Stimulated activated CD4-positive, alpha-beta T cell treated with anti-CD3 and anti-CD28 coated beads, Interleukin-15, amount 100 ng/mL, for 48 hours (primary cell): ENCODE measurements at places on chromosomes 2 and 18.

GRCh38 chr2:117273009-117273671, 541.4 kb upstream of the DDX18 start:
- no peak for DNase-seq

- DNase-seq: no peak
These were observed 652.0 kb downstream of the PLCL1 start for GRCh38 chr2:198456418-198456817.

DNA sequence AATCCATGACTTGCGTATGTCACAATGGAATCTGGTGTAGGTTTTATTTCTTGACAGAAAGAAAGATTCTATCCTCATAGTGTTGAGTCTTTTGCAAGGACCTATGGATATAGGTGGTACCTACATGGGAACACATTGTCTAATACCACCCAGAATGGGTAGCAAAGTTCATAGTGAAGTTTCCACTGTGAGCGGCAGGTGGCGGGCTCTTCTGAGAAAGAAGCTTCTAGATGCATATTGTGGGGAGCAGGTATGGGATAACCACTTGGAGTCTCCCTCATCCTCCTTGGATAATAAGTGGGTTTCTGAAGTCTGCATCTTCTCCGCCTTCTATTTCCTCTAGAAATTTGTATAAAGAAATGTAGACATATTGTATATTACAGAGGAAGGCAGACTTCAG, 44.9 kb downstream of the LINC00305 start:
- DNase-seq: no peak

GRCh38 chr2:52572469-52572894, 1195.1 kb upstream of the CHAC2 start:
- DNase-seq: no peak

- DNase-seq: no peak
These were observed 778.3 kb upstream of the CDH7 start for GRCh38 chr18:64972545-64972944.

DNA sequence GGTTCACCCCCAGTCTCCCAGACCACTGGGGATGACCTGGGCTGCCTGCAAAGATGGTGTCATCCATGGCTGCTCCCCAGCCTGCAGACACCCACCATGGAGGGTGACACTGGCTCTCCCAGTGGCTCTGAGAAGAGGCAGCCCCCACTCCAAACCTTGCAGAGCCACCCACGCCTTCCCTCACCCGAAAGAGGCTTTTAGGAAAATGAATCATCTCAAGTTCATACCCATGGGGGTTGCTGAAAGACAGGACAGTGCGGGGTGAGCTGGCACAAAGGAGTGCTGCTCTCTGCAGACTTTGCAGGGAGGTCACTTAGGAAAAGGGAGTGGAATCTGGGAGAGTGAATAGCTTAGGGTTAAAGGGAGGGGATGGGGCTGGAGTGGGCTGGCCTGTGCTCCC, 36.4 kb downstream of the MPHOSPH10 start:
- no peak for DNase-seq

- no peak for DNase-seq
These were observed 1.9 kb upstream of the NAB1 start for GRCh38 chr2:190646780-190647522.

- DNase-seq: no peak
These were observed 148.9 kb upstream of the CCDC195 start for GRCh38 chr2:224865016-224865415.

GRCh38 chr2:103462101-103462500, 700.3 kb downstream of the TMEM182 start:
- no peak for DNase-seq

GRCh38 chr2:58047961-58048360, 1.4 kb downstream of the VRK2 start:
- no peak for DNase-seq

DNA sequence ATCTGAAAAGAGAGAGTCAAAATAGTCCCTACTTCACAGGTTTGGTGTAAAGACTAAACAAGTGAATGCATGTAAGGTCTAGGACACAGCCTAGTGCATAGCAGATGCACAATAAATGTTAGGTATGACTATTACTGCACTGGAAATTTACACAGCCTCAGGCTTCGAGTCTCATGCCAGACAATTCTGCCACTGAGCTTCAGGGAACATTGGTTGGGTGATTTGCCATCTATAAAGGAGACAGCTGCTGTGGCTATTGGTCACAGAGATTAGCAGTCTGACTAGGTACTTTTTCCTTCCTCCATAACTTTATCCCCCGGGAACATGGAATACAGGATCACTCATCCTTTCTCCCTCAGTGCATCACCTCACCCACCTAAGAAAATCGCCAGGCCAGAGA, 89.2 kb downstream of the FAM124B start:
- DNase-seq: no peak

- no peak for DNase-seq
These were observed 3.0 kb upstream of the ASPRV1 start for GRCh38 chr2:69964353-69964841.

DNA sequence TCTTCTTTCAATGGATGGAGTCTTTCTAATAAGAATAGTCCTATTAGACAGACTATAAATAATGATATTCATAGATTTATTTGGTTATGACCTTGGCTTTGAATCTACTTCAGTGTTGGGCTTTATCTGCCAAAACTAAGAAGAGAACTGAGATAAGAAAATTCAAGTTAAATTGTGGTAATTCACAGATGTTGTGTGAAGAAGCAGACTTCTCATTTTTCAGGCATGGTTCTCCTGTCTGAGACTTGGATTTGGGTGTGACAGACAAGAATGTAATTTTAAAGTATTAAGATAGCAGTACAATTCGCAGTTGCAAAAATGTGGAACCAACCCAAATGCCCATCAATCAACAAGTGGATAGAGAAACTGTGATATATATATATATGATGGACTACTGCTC, 124.7 kb downstream of the QPCT start:
- no peak for DNase-seq

DNA sequence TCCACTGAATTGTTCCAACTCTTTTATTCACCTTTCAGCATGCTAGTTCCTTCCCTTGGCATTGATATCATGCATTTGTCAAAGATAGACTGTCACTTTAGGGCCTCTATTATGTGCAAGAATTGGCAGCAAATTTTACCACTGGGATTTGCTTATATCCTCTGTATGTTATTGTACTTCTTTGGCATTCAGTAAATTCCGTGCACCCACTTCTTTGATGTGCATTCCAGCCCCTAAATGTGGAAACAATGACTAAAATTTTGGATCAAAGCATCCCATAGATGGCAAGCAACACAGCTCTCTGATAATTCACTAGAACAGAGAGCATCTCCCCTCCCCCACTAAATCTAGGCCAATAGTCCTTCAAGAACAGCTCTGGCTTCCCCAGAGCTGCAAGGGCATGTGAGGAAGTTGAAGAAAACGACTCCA, 399.0 kb upstream of the HNRNPA3 start:
- DNase-seq: no peak

- DNase-seq: no peak
These were observed 154.0 kb downstream of the PMAIP1 start for GRCh38 chr18:60053747-60054304.

DNA sequence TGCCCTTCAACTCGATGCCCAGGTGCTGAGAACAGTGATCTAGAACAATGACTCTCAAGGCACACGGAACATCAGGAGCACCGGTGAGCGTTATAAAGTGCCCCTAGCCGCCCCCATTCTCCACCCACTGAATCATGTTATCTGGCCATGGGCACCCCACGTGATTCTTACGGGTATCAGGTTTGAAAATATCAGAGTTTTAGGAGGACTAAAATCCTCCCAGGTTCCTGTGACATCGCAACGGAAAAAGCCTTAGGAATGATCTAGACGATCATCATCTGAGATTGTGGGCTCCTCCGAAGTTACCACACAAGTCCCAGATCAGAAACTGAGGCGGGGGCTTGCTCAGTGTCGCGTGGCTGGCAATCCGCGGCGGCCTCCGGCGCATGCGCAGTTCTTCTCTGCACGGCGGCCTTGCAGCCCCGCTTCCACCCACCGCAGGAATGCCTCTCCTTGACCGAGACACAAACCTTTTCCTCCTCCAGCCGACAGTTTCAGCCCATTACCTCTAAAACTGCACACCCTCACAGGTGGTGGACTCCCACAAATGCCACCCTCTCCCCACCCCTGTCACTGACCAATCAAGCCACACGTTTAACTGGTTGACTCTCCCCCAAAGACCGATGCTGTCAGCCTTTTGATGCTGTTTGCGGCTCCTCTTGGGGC, 5.8 kb upstream of the MRPL33 start:
- peak; percentile 17 for DNase-seq

DNA sequence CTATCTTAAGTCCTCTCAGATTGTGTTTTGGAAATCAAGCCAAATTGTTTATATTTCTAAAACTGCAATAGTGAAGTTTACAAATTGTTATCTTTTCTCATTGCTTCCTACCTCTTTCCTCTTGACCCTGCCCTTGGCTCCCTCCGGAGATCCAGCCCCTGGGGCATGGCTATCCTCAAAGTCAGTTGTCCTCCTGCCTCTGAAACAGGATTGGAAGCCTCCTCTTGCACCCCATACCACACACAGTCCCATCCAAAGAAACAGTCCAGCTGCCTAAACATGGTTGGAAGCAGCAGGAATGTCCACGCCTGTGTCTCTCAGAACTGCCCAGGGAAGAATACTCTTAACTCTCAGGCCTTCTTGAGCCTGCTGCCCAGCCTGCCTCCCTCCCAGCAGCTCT, 30.1 kb upstream of the COL6A3 start:
- no peak for DNase-seq

DNA sequence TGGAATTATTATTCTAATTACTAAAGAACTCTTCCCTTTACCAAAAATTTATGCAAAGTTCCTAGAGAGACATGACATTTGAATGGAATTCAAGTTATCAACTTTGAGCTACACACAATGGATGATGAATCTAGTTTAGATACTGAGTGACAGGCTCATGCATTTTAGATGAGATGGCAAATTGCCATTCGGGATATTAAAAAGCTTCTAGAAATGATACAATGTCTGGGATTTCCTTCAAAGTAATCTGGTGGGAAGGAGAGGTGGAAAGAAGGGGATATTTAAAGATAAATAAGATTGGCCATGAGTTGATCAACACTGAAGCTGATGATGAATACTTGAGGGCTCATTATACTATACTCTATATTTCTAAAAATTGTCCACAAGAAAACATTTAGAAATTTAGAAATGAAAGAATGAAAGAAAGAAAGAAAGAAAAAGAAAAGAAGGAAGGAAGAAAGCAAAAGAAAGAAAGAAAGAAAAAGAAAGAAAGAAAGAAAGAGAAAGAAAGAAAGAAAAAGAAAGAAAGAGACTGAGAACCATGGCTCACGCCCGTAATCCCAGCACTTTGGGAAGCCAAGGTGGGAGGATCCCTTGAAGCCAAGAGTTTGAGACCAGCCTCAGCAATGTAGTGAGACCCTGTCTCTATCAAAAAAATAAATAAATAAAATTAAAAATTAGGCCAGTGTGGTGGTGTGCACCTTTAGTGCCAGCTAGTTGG, 62.6 kb upstream of the NEDD4L start:
- no peak for DNase-seq

DNA sequence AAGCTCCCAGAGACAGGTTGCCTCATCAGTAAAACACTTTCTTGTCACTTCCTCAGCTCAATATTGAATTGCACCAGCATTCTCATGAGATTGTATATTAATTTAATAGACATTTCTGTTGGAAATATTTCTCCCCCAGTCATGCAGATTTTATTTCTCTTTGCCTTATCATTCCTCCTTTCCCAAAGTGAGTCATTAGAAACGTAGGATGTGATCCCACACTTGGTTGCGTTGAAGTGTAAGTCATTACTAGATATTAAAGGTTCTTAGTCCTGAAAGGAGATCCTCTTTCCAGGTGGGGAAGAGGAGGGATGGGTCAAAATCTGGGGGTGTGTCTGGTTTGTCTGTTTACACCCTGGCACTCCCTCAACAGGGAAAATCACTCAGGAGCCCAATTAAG, 438.2 kb downstream of the SLC4A3 start:
- DNase-seq: no peak

DNA sequence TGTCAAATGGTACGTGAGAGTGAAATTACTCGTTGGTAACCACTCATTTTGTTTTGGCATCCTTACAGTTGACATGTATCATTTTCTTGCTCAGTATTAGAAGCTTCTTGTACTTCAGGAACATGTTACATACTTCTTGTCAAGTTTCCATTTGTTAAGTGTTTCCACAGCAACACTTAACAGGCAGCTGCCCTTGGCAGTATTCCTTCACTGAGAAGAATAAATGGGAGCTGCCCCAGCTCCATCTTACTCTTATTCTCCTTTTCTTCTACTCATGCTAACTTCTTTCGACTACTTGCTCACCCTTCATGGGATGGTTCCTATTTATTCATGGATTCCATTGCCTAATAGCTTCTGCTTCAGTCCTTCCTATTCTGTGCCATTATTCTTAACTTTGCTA, 60.1 kb upstream of the TUBA3E start:
- DNase-seq: no peak

DNA sequence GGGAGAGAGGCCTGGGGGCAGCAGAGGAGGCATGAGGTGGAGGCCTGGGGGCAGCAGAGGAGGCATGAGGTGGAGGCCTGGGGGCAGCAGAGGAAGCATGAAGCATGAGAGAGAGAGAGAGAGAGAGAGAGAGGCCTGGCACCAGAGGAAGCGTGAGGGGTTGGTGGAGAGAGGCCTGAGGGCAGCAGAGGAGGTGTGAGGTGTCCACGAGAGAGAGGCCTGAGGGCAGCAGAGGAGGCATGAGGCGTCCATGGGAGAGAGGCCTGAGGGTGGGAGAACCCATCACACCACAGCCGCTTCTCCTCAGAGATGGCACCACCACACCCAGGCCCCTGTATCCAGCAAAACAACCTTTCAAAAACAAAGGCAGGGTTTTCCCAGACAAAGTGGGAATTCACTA, 55.7 kb upstream of the KCNG2 start:
- DNase-seq: no peak

DNA sequence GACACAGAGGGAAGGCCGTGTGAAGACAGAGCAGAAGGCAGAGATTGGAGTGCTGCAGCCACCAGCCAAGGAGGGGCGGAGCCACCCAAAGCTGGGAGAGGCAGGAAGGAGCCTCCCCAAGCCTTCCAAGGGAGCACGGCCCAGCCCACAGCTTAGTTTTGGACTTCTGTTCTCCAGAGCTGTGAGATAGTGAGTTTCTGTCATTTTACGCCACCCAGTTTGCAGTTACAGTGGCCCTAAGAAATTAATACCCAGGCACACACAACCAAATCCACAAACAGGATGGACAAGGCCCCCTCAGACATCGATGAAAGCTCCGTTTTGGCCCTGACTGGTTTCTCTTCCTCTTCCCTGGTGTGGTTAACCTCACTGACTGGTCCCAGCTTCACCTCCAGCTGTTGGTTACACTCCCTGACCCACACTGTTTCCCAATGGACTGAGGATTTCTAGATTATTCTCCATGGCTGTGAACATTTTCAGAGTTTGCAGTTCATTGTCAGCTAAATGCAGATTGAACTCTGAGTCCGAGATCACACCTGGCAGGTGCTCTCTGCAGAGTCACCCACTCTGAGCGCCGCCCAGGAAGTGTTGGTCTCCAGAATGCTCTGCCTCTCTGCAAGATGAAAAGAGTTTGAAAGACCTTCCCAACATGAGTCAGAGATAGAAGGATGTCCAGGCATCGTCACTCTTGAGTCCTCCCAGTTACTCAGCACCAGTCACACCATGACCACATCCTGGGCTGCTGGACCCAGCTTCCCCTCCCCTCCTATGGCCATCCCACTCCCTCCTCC, 100.2 kb downstream of the TWIST2 start:
- no peak for DNase-seq
